ENCODE measurements at places on chromosomes 6 and 20.

- no peak for DNase-seq
These were observed 722.2 kb upstream of the CHD6 start for GRCh38 chr20:42340368-42340767.

- DNase-seq = no peak
These were observed 20.6 kb downstream of the DTNBP1 start for GRCh38 chr6:15642276-15642675.

GRCh38 chr6:113326781-113327180 is 530.4 kb upstream of the MARCKS start:
- DNase-seq = no peak

- no peak for DNase-seq
These were observed 96.2 kb downstream of the RREB1 start for GRCh38 chr6:7203939-7204338.

DNA sequence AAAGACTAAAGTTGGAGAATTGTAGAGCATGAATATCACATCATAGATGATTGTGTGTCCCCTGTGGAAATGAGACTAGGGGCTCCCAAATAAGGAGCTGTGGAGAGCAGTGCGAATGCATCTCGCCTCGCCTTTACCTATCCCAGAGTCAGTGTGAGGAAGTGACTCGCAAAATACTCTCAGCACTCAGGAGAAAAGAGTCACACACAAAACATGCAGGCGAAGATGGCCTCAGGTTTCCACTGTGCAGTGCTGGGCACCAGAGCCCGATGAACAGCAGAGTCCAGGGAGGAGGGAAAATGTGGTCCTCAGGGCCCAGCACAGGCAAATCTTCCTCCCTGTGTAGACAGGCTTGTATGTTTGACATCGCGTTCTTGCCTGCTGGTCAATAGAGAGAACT is 126.5 kb upstream of the AFDN start:
- no peak for DNase-seq

DNA sequence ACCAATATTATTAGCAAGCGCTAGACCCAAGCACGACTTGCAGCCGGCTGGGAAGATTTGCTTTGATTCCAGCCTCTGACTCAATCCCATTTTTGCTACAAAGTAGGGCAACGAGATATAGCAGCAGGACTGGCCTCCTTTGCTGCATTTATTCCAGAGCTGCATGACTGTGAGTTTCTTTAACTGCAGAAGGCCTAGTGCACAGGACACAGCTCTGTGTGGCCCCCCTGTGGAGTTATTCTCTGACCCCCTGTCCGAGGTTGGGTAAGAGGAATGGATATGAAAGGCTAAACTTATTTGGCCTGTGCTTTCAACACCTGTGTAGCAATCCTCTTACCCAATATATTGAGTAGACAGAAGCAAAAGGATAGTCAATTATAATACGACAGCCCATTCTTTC is 133.3 kb upstream of the SPTLC3 start:
- peak; percentile 19 for DNase-seq

DNA sequence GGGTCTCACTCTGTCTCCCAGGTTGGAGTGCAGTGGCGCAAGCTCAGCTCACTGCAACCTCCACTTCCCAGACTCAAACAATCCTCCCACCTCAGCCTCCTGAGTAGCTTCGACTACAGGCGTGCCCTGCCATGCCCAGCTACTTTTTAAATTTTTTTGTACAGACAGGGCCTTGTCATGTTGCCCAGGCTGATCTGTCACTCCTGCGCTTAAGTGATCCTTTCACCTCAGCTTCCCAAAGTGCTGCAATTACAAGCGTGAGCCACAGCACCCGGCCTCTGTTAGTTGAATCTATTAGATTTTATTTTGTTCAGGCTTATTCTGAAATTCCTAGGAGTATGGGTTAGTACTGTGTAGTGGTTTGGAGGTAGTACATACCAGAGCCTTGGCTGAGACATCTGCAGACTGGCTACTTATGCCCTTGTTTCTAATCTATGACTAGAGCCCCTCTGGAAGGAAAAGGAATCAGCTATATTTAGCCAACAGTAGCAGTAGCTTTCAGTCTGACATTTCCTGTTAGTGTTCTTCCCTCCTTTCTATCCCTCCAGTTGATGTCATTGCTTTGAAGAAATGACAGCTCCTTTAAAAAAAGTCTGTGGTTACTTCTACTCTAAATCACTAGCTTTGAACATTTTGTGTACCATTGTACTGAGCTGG is 74.4 kb downstream of the ITCH start:
- no peak for DNase-seq

GRCh38 chr6:76834399-76834798 is 628.9 kb downstream of the HTR1B start:
- DNase-seq = no peak

DNA sequence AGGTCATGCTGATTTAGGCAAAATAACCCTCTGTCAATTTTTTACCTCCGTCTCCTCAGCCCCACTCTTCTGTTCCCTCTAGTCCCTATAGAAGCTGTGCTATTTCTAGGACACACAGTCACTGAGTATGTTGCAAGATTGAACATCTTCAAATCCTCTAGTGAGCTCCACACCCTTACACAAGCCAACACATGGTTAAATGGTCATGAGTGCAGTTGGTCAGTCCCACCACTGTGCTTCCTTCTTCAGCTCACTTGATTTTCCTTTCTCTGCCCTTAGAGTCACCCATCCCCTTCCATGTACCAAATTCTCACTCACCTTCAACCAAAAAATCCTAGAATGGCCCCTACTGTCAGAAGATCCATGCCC is 48.2 kb upstream of the F13A1 start:
- no peak for DNase-seq

DNA sequence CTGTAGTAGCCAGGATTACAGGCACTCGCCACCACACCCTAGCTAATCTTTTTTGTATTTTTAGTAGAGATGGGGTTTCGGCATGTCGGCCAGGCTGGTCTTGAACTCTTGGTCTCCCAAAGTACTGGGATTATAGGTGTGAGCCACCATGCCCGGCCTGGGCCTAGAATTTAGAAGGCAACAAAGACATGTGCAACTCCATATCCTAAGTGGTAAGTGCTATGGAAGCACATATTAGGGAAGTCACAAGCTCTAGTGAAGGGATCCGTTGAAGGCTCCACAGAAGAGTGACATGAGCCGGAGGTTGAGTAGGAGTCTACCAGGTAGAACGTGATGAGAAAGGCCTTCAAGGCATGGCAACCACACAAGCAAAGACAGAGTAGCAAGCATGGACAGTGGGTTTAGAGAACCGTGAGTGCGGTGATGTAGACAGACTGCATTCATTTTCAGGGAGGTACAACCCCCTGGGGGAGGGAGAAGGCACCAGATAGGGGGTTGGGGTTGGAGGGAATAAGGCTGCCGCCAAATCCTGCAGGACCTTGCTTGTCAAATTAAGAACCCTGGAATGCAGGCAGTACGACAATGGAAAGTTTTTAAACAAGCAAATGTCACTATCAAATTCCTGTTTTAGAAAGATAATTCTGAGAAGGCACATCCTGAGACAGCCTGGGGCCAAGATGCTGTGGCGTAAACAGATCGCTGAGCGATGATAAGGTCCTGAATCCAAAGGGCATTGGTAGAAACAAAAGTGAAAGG is 50.2 kb downstream of the ARHGAP18 start:
- DNase-seq = no peak

- DNase-seq = no peak
These were observed 61.4 kb downstream of the CARMIL1 start for GRCh38 chr6:25340431-25341202.

DNA sequence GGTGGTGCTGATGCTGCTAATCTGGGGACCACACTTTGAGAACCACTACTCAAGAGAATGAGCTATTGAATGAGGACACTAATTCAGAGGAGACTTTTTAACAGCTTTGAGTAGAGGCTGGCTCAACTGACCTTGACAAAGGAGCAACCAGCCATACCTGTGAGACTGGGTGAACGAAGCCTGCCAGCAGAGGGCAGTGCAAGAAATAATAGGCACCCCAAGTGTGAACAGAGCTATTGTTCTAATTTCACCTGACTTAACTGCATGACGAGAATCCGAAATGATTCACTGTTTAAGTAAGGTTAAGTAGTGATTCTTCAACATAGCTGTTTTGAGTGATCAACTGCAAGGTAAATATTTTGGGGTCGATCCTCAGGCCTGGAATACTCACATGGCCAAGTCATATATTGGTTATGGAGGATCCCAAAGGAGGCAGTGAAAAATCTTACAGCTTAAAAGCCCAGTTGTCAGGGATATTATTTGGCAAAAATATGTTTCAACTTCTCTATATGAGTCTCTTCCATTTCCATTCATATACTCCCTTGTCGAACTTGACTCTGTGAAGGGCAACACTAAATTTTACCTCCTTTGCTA is 550.5 kb upstream of the MARCKS start:
- DNase-seq = peak; percentile 26

GRCh38 chr20:62307226-62308101 is 4.7 kb downstream of the ADRM1 start:
- DNase-seq = no peak

GRCh38 chr6:24766680-24767462 is 7.9 kb upstream of the GMNN start:
- no peak for DNase-seq

GRCh38 chr6:26184367-26184891 is 97.2 kb downstream of the HFE start:
- DNase-seq = no peak

- DNase-seq = no peak
These were observed 31.6 kb downstream of the GJA10 start for GRCh38 chr6:89925826-89926225.

- DNase-seq = no peak
These were observed 27.6 kb downstream of the PRKN start for GRCh38 chr6:162699961-162700360.

GRCh38 chr6:28896505-28897368 is 27.0 kb downstream of the TRIM27 start:
- no peak for DNase-seq

DNA sequence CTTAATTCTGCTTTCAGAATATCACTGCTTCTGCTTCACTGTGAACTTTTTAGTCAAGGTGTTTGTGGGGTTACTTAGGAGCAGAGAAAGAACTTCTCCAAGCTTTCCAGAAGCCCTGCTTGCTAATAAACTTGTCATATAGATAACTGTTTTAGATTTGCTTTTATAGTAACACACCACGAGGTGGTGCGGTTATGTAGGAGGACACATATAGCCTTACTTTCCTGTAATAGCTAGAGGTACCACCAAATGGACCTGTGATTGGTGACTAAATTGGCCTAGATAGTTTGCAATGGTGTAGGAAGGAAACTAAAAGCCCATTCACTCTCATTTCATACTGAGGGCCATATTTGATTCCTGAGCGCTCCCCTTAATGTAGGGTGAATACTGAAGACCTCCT is 52.3 kb upstream of the BCLAF1 start:
- no peak for DNase-seq

- DNase-seq = no peak
These were observed 586.6 kb upstream of the BTBD3 start for GRCh38 chr20:11331096-11331495.

GRCh38 chr20:59078231-59078630 is 35.6 kb upstream of the PRELID3B start:
- DNase-seq = no peak

DNA sequence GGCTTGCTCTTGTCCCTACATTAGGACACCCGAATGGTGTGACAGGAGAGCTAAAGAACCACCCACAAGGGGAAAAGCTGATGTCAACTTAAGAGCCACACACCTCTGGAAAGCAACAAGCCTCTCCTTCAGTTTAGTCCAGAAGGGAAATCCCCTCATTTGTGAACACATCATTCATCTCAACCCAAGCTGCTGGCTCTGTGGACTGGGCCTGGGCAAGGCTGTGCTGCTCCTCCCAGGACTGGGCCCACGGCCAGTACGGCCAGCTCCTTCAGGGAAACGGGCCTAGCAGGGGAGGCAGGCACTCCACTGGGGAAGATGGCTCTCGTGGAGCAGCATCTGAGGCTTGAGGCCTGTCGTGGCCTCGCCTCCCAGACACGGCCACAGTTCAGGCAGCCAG is 12.8 kb upstream of the SLC4A11 start:
- no peak for DNase-seq

DNA sequence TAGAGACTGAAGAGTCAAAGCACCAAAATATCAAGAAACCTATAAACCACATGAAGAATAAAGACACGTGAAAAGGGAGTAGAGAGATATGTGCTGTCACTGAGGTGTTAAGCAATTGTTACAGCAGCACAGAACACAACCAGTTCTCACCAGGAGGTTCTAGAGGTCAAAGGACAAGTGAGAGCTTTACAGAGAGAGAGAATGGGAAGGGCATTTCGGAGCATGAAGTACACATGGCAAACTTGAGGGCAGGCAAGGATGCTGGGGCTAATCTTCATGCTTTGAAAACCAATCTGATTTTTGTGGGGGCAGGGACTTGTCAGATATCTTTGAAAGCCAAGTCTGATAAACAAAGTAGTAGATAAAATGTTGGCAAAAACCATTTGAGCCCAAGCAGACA is 142.3 kb upstream of the NRSN1 start:
- DNase-seq = peak; percentile 6

- no peak for DNase-seq
These were observed 181.0 kb downstream of the LRFN2 start for GRCh38 chr6:40406175-40406574.

GRCh38 chr20:43554369-43554768 is 4.5 kb upstream of the SGK2 start:
- no peak for DNase-seq

- DNase-seq = no peak
These were observed 141.3 kb downstream of the ADGRB3 start for GRCh38 chr6:68776354-68776753.

DNA sequence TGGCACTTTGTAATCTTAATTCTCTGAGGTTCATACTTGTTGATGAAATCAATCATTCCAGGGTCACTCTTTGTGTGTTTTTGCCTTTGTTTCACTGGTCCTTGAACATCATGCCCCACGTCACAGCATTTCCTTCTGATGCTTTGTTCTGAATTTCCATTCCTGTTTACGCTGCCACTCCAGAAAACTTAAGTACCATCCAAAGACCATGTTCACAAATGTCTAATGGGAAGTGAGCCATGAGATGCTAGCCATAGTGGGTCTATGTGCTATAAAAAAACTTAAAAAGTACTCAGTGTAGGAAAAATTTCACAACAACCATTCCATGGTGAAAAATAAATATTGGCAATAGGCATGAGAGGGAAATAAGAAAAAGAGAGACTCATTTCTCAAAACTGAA is 232.0 kb downstream of the IBTK start:
- no peak for DNase-seq

DNA sequence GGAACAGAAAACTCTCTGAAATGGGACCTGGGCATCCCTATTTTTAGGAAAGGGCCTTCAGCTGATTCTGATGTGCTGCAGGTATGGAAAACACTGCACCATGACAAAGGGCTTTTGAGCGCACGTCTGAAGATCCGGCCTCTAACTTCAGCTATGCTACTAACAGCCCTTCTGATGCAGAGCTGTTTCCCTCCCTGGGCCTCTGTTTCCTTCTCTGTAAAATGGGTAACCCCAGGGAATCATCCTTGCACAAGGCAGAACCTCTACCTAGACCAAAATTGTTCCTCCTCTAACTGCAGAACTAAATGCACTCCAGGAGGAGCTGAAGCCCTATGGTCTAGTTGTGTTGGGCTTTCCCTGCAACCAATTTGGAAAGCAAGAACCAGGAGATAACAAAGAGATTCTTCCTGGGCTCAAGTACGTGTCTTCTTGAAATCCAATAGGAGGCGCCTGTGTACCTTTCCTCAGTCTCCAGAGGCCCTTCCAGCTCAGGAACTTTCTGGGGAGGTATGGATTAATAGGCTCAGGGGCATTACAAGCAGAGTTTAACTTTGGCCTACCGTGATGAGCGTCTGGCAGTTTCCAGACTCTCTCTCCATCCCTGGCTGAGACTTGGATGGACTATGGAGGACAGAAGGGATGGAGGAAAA is 5.9 kb downstream of the GPX5 start:
- no peak for DNase-seq

GRCh38 chr6:145845557-145845956 is 31.0 kb upstream of the FBXO30 start:
- DNase-seq = no peak
